ENCODE measurements at places on chromosomes 2 and 18.

DNA sequence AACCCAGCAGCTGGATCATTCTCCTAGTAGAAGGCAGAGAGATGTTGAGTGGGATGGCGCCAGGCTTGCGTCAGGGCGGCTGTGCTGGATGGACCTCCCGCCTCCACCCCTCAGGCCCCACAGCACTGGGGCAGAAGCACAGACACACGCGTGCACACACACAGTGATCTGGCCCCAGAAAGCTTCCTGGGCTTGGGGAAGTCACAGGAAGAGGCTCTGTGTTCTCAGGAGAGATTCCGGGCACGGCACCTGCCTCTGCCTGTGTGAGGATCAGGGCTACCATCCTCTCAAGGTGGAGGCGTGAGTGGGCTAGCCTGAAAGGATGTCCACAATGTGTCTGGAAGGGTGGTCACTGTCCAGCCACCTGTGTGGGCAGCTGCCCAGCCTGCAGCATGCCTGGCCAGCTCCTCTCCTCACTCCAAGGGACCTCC is 229.8 kb upstream of the HS6ST1 start:
- no peak for DNase-seq

GRCh38 chr2:177385151-177385550 is 7.4 kb upstream of the AGPS start:
- no peak for DNase-seq

- DNase-seq: no peak
These were observed 313.7 kb downstream of the SATB2 start for GRCh38 chr2:199144036-199144435.

DNA sequence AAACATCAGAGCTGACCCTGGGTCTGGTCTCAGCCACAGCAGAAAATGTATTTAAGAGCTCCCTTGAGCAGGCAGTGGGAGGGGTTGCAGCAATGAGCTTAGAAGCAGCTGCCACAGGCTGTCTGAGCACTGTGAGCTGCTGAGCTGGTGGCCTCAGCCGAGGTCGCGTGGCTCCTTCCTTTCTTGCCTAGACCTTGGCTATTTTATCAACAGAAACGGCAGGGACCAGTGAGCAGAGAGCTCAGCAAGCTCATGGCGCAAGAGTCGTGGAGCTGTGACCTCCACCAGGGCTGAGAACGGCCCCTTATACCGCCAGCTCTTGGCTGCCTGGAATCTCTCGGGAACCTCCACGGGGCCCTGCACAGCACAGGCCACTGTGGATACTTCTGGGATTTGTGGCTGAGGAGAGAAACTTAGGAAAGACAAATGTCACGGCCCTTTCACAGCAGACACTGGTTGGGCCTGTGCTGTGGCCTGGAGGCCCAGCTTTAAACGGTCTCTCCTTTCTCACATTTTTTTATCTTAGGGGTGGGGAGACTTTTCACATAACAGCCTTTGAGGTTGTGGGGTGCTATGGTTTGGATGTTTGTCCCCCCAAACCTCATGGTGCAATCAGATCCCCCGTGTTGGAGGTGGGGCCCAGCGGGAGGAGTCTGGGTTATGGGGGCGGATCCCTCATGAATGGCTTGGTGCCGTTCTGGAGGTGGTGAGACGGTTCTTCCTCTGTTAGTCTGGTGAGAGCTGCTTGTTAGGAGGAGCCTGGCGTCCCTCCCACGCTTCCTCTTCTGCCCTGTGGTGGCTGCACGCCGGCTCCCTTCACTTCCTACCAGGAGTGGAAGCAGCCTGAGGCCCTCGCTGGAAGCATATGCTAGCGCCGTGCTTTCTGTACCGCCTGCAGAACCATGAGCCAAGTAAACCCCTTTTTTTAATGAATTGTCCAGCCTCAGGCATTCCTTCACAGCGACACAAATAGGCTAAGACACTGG is 1.7 kb downstream of the ALLC start:
- DNase-seq: no peak

- peak; percentile 5 for DNase-seq
These were observed 472 bp upstream of the PLEKHM3 start for GRCh38 chr2:208025814-208026184.

GRCh38 chr2:239315308-239315707 is 85.5 kb downstream of the HDAC4 start:
- no peak for DNase-seq

GRCh38 chr2:148726228-148726627 is 81.7 kb downstream of the EPC2 start:
- DNase-seq: no peak

DNA sequence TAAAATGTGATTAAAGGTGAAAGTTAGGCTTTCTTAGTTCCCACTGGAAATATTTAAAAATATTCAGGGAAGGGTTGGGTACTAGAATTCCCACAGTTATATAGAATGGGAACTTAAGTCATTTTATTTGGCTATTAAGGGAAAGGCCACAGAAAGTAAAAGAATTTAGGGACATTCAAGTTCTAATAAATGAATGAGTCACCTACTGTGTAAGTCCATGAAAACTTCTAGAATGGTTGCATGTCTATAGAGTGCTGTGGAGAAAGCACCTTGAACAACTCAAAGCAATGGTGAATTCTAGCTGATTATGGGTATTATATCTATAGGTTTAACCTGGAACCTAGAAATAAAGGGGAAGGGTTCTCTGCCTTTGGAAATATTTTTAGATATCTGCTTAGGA is 28.1 kb upstream of the SLC4A10 start:
- no peak for DNase-seq

- DNase-seq: no peak
These were observed 15.7 kb upstream of the NT5C1B start for GRCh38 chr2:18605115-18605514.

DNA sequence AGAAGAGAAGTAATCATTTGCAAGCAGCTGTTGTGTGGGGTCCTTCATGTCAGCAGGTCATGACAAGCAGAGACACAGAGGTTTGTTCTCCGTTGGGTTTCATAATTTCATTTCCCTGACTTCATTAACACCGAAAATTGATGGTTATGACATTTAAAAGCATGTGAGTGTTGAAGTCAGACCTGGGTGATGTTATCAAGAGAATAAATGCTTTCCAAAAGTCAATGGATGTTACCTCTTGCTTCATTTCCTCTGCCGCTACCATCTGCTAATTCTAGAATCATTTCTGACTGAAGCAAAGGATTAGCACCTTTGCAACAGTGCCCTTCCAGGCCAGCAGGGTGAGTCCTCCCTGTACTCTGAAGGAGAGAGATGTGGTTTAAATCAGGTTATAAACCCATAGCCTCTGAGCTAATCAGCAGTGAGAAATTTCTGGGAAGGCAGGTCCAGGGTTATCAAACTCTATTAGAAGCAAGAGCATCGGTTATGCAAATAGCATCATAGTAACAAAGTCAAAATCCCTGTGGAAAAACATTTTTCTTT is 446.2 kb downstream of the PIK3C3 start:
- no peak for DNase-seq

Data from stimulated activated CD8-positive, alpha-beta memory T cell treated with anti-CD3 and anti-CD28 coated beads, Interleukin-4, amount 100 ng/mL, for 4 hours (primary cell).